ENCODE measurements at places on chromosomes 11 and 22.

- DNase-seq = no peak
These were observed 147.9 kb upstream of the PLET1 start for GRCh38 chr11:112408517-112408916.

GRCh38 chr22:44407171-44407986, 90.7 kb downstream of the RTL6 start:
- DNase-seq = no peak

DNA sequence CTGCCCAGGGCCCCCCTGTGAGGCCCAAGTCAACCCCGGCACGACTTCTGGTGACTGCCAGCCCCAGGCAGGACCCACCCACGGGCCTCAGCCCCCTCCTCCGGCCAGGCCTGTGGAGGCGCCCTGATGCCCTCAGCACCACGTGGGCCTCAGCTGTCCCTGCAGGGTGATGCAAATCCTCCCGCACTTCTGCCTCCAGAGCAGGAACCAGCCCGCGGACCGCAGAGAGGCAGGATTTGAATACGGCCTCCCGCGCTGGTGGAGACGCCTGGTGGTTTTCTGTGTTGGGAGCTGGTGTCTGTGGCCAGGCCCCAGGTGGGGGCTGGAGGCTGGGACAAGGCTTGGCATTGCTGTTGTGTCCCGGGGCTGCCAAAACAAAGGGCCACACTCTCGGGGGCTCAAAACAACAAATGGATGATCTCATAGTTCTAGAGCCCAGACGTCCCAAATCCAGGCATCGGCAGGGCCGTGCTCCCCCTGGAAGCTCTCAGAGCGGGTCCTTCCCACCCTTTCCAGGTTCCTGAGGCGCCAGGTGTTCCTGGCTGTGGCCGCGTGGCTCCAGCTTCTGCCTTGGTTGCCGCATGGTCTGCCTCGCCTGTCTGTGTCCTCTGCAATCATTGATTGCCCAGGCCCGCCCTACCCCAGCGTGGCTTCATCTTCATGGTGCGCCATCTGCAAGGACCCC, 19.4 kb downstream of the TRPM5 start:
- no peak for DNase-seq

GRCh38 chr22:29503811-29504372, 23.9 kb downstream of the NEFH start:
- DNase-seq = no peak

- no peak for DNase-seq
These were observed 107.6 kb downstream of the ABTB2 start for GRCh38 chr11:34250211-34250610.

GRCh38 chr22:19036523-19037273, 85.5 kb downstream of the DGCR2 start:
- DNase-seq = no peak

DNA sequence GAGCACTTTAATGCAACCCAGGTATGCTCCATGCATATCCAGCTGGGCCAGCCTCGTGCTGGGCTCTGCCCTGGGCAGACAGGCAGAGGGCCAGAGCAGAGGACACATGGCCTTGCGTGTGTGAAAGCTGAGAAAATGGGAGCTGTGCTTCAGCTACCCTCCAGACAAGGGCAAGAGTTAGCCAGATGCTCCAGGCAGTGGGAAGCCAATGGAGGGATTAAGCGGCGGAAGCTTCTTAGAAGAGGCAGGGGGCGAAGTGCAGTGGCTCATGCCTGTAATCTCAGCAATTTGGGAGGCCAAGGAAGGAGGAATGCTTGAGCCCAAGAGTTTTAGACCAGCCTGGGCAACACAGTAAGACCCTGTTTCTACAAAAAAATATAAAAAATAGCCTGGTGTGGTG, 9.8 kb upstream of the ARHGEF17 start:
- no peak for DNase-seq

DNA sequence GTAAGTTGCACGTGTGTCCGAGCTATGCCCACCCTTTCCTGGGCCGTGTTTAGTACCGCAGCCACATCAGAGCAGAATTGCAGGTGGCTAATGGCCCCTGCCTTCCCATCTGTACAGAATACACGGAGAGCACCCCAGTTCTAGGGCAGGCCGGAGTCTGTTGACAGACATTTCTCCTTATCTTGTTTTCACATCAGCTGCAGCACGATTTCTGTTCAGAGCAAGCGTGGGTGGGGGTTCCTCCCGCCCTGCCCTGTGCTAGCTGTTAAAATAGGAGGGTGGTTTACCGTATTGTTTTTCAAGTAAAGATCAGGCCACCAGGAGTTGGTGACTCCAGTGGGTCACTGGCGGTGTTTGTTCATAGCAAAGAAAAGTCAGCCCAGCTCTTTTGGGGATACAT, 41.1 kb downstream of the UBASH3B start:
- peak; percentile 42 for DNase-seq

GRCh38 chr11:85772695-85773094, 38.2 kb downstream of the SYTL2 start:
- no peak for DNase-seq

- DNase-seq = no peak
These were observed 50.2 kb downstream of the ARHGAP32 start for GRCh38 chr11:129141748-129142523.

DNA sequence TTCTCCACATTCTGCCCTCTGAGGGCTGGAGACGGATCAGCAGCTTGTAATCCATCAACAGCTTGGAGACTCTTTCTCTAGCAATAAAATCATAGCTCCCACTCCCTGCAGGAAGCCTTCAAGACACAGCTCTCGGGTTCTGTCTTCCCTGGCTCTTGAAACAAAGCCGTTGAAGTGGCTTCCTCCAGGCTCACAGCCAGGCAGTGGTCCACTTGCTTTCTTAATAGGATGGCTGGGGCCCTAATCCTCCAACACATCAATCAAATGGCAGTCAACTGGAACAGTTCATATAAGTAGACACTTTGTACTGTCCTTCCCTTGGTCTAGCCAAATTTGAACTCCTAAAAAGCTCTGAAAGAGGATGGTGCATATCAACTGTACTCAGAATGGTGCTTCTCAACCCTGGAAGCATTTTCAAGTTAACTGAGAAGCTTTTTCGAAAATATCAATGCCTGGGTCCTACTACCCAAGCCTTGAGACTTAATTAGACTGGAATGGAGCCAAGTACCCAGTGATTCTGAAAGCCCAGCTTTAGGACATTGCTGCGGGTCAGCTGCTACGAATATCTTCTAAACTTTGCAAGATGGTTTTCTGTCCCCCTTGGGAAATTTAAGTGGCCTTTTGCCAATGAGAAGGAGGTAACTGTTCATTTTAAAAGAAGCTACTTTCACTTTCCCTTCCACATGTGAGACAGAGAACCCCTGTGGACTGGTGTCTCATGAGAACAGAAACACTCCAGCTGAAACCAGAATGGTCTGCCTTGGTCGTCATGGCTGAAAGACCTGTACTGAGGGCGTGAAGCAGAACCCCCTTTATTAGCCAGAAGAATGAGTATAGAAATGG, 74.7 kb downstream of the SC5D start:
- DNase-seq = no peak

- DNase-seq = no peak
These were observed 41.9 kb downstream of the DNHD1 start for GRCh38 chr11:6538945-6539344.

- DNase-seq = no peak
These were observed 86.9 kb downstream of the CCDC34 start for GRCh38 chr11:27276141-27276540.

DNA sequence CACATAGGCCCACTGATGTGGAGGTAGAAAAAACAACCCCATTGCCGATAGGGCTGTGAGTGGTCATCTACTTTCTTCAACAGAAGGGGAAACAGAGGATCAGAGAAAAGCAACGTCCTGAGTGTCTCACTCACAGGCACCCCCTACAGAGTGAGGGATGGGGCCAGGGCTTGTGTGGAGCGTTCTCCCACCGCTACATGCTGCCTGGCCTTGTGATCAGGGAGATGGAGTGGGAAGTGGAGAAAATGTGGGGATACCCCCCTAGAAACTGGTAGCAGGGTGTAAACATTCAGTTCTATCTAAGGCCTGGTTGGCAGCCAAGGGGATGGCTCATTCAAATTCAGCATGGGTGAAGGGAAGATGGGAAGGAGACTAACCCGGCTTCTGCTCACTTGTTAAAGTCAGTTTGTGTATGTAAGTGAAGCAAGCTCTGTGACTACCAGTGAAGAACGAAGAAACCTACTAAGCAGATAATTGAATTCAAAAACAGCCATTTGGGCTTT, 73.0 kb upstream of the NAV2 start:
- DNase-seq = no peak

GRCh38 chr11:25396847-25397246, 900.0 kb downstream of the LUZP2 start:
- no peak for DNase-seq

GRCh38 chr11:120674542-120674941, 163.0 kb downstream of the GRIK4 start:
- DNase-seq = no peak

GRCh38 chr11:77211594-77212251, 83.7 kb downstream of the MYO7A start:
- no peak for DNase-seq

DNA sequence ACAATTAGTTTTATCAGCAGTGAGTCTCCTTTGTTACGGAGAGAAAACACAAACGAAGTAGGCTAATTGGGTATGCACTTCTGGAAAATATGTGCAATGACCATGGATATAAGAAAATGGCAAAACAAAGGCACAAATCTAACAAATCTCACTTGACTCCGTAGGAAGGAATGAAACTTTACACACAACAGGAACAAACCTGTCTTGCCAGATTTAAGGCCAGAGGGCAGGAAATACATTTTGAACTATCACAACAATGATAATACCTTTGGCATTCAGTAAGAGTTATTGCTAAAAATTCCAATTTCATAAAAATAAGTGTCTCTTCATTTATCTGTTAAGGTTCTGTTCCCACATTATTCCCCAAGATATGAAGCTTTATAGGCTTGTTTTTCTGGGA, 36.6 kb downstream of the SLC25A17 start:
- DNase-seq = no peak

DNA sequence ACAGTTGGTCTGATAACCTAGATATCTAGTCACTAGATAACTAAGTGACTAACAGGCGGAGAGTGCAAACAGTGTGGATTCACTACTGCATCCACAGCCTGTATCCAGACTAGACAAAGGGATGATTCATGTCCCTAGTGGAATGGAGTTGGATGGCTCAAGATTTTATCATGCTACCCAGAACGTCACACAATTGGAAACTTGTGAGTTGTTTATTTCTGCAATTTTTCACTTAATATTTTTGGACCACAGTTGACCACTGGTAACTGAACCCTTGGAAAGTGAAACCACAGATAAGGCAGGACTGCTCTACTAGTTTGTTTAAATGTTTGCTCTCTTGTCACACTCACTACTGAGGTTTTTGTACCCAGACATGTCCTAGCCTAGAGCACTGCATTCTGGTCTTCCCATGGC, 76.0 kb downstream of the UBASH3B start:
- DNase-seq = no peak

DNA sequence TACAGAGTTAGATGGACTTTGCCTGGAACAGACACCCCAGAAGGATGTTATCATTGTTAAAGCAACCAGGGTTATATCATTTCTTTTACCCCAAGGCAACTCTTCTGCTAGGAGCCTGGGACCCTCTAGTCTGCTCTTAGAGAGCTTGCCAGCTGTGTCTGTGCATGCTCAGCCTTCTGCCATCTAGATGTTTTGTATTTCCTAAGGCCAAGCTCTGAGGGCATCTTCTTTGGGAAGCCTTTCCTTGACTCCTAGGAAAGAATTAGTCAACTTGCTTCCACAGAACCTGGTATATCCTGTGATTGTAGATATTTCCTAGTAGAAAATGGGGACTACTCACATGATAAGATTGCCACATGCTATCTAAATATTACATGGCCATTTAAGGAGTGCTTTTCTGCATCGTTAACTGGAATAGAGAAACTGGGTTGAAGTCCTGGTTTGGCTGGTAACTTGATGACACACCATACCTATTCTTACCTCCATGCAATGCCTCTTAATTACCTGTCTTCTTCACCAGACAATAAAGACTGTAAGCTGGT, 87.6 kb downstream of the STIM1 start:
- no peak for DNase-seq

DNA sequence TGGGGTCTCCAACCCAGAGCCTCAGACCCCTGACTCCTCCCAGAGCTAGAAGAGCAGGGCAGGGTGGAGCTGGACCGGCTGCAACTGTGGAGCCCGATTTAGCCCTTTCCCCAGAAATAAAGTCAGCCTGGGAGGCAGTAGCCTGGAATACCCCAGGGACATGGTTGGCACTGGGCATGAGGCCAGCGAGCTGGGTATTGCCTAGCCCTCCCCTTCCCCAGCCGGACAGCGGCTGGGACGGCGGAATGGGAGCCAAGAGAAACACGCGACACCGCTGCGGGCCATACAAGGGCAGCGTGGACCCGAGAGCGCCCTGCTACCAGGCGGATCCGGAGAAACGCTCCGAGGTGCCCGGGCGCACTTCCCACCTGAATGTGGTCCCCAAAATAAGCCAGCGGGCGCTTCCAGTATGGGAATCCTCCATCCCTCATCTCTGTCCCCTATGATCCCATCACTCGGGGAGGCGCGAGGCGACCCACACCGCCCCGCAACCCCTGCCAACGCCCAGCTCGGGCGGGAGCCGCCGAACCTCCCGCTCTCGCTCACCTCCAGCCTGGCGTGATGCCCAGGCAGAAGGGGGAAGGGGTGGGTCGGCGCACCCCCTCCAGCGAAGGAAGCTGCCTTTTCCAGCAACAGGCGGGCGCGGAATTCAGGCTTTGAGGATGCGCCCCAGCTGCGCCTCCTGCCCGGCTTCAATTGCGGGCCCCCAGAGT, 758 bp downstream of the MCAM start:
- DNase-seq = no peak

GRCh38 chr22:50302564-50302963, 4.9 kb downstream of the PLXNB2 start:
- no peak for DNase-seq

GRCh38 chr11:74072286-74072685, 63.4 kb upstream of the UCP3 start:
- no peak for DNase-seq

GRCh38 chr11:64316672-64317324, 561 bp downstream of the TRMT112 start:
- no peak for DNase-seq

- no peak for DNase-seq
These were observed 39.9 kb downstream of the MAML2 start for GRCh38 chr11:96303064-96303463.

GRCh38 chr11:86902345-86902744, 52.9 kb downstream of the FZD4 start:
- DNase-seq = no peak

GRCh38 chr11:3218483-3219280, at the start of gene MRGPRG:
MRGPRG (minus strand) TSS chr11:3218813; CDS start chr11:3218813, 0 bp downstream.
- DNase-seq = no peak

GRCh38 chr22:43796567-43796966, 15.5 kb downstream of the EFCAB6 start:
- DNase-seq = no peak

GRCh38 chr11:105032495-105032894, 2.4 kb downstream of the CASP1 start:
- no peak for DNase-seq

Data from stimulated activated CD4-positive, alpha-beta T cell treated with anti-CD3 and anti-CD28 coated beads, Interleukin-1b, Interleukin-23, amount 100 ng/mL, for 1 hour (primary cell).